CD4-positive, alpha-beta T cell treated with Interleukin-2 at 100 ng/mL for 4 hours (primary cell): ENCODE measurements at places on chromosomes 4 and X.

- DNase-seq = no peak
Measured at GRCh38 chrX:49710744-49711319, 15.0 kb upstream of the PAGE1 start.

DNA sequence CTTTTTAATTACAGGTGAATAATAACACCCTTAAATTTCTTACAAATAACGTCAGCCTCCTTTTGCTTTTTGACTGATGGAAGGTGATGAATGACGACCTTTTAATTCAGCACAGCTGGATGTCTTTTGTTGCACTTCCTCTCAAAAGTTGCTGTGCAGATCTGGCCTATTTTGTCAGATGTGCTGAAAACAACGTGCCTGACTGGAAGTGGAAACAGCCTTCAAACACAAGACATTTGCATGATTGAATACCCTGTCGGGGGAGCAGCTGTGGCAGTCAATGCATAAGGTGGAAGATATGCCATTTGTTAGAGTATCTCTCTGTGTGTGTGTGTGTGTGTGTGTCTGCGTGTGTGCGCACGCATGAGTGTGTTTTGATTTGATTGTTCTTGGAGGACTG is 579.7 kb downstream of the SPRY1 start:
- DNase-seq = no peak

- DNase-seq = no peak
Measured at GRCh38 chrX:66042307-66043077, 2.6 kb upstream of the VSIG4 start.

GRCh38 chrX:12975991-12976558 is 1.2 kb downstream of the TMSB4X start:
- no peak for DNase-seq

- peak; percentile 29 for DNase-seq
Measured at GRCh38 chrX:103464072-103464773, 55.1 kb downstream of the RAB40A start.

GRCh38 chrX:51760657-51761056 is 17.4 kb downstream of the GSPT2 start:
- DNase-seq = no peak

GRCh38 chr4:171978216-171978615 is 165.0 kb downstream of the GALNTL6 start:
- DNase-seq = no peak

- DNase-seq = peak; percentile 48
Measured at GRCh38 chrX:131827935-131828334, 195.2 kb upstream of the STK26 start.

- DNase-seq = no peak
Measured at GRCh38 chrX:17355976-17356375, 19.0 kb upstream of the NHS start.

GRCh38 chr4:23970201-23970850 is 80.5 kb upstream of the PPARGC1A start:
- DNase-seq = no peak

DNA sequence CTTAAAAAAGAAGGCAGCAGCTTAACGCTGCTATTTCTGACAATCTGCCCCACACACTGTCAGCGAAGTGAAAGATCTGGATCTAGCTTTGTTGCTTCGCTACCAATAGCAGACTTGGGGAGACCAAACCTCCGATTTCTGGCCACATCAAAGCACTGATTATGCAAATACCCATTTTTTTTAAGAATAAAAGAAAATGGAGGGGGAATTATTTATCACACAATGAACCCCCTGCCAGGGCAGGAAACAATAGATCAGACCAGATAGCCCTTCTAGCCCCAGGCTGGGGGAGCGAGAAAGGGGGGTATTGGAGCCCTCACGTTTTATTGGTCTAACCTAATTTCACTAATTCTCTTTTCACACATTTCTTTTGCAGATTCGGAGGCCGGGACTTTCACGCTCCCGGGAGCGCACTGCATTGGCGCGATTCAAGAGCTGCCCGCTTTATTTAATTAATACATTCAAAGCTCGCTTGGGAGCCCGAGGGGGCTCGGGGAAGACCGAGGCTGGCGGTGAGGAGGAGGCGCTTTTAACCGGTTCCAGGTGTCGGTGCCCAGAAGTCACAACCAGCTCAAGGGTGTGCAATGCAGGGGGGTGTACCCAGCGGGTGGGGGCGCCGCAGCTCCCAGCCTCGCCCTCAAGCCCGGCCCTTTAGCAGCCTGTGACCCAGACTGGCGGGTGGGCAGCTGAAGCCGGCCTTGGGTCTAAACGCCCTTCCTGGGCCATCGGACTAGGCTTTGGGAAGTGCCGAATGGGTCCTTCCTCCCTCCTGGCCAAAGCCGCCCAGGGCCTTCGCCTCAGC is 5.5 kb downstream of the NEUROG2 start:
- DNase-seq = no peak

GRCh38 chr4:121706595-121707021 is 9.8 kb upstream of the ANXA5 start:
- DNase-seq = peak; percentile 71

DNA sequence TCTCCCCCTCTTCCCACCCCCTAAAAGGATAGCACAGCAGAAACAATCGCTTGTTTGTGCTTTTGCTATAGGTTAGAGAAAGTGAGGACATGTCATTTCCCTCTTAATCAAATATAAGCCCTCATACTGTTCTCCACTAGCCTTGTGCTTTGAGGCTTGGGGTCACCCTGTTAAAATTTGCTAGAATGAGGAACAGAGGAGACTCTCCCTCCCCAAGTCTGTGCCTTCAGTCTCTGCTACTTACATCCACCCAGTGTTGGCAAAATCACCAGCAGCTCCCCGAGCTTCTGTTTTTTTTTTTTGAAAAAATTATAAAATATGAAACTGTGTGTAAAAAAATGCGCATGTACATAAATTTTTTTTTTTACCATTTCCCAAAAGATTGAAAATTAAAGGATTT is 19.3 kb downstream of the KLF3 start:
- no peak for DNase-seq

GRCh38 chr4:123939621-123940020 is 543.0 kb downstream of the SPRY1 start:
- DNase-seq = no peak

- DNase-seq = no peak
Measured at GRCh38 chrX:44817029-44817428, 26.8 kb upstream of the DUSP21 start.

GRCh38 chr4:4299006-4299405 is 9.0 kb downstream of the ZBTB49 start:
- no peak for DNase-seq

- DNase-seq = no peak
Measured at GRCh38 chrX:72715546-72715945, 1.4 kb upstream of the PHKA1 start.

DNA sequence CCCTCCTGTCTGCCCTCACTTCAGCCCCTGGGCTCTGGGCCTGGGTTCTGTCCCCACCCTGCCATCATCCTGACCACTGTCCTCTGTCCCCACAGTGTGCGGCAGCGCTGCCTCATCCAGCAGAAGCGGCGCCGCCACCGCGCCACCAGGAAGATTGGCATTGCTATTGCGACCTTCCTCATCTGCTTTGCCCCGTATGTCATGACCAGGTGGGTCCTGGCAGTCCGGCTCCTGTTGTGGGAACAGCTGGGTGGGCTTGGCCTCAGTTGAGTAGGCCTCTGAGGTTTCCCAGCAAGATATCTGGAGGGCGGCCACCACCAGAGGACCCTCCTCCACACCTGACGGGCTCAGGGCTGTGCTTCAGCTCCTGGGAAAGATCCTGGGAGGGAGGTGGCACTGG is 2.2 kb downstream of the GPR78 start:
- DNase-seq = no peak

DNA sequence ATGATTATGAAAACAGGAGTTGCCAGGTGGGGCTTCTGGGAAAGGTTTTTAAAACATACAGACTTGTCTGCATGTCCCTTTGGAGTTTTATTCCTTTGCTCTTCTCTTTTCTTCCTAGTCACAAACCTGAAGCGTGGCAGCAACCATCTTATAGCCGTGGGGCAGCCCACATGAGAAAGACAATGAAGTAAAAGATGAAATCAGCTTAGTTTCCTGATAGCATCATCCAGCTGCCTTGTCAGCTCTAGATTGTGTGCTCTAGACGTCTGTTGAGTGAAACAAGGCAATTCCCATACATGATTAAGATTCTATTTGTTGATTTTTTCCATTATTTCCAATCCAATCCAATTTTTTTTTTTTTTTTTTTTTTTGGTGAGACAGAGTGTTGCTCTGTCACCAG is 68.9 kb downstream of the ELOVL6 start:
- no peak for DNase-seq

GRCh38 chr4:124899997-124900396 is 187.5 kb upstream of the ANKRD50 start:
- no peak for DNase-seq

GRCh38 chr4:1321486-1321885 is 25.5 kb upstream of the UVSSA start:
- no peak for DNase-seq

DNA sequence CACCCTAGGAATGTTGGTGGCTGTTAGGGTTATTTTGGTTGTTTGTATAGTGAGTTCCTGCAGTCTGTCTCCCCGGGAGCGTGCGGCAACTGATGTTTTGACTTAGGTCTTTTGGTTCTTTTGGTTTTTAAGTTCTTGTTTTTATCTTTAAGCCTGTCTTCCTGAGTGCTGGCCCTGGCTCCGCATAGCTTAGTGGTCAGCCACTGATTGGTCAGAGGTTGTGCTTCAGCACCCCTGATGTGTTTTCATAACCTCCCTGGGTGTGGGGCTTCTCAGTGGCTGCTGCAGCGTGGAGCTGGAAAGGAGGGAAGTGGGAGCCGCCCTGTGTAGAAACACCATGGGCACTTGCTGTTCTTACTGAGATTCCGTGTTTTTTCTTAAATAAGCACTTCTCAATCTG is 5.1 kb downstream of the PIGG start:
- DNase-seq = no peak

DNA sequence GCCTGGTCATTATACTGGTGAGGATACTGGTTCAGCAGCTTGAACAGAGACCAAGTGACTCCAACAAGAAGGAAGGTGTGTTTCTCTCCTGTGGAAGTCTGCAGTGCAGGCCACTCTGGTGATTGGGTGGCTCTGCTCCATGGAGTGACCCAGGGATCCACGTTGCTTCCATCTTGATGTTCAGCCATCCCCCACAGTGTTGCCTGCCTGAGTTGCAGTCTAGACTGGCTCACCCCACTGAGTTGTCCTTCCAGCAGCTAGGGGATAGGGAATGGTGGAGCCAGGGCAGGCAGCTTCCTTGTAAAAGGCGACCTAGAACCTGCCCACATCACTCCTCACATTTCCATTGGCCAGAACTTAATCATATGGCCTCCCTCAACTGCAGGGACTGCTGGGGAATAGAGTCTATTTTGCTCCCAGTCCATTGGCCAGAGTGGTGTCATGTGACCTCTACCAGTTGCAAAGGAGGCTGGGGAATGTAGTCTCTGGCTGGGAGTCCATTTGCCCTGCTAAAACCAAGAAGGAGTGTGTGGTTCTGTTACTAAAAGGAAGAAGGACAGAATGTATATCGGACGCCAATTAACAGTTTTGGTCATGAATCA is 8.0 kb downstream of the MAN2B2 start:
- DNase-seq = no peak

GRCh38 chrX:43868791-43869190 is 13.5 kb downstream of the MAOB start:
- DNase-seq = no peak

GRCh38 chr4:29588617-29589016 is 1131.6 kb upstream of the PCDH7 start:
- DNase-seq = no peak

DNA sequence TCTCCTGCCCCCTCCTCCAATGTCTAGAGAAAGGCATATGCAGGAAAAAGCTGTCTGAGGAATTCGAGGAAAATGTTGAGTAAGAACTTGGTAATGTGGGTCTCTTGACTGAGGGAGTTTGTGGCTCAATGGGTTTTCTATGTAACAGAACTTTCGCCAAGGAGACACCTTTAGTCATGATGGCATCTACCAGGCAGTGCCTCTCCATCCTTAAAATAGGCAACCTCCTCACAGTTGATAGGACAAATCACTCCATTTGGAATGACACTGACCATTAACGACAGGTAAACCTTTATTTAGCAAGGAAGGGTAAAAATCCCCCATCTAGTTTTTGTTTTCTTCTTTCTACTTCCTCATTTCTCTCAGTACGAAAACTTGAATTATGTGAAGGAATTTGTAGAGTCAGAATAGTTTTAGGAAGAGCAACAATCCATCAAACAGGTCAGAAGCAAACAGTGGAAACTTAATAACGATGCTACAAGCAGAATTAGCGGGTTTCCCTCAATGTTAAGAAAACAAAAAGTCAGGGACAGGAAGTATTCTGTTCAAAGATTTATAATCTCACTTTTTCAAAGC is 2.7 kb downstream of the GSX2 start:
- DNase-seq = no peak

DNA sequence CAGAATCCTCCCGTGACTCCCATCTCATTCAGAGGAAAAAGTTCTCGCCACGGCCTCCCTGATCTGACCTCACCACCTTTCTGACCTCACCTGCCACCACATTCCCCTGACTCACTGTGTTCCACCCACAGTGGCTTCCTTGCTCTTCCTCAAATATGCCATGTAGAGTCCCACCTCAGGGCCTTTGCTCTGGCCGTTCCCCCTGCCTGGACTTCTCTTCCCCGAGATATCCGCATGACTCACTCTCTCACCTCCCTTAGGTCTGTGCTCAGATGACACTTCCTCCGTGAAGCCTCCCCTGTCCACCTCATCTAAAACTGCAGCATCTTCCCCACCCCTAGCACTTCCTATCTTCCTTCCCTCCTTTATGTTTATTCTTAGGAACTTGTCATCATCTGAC is 7.2 kb upstream of the TSPYL2 start:
- no peak for DNase-seq

GRCh38 chr4:182874304-182874751 is 42.9 kb downstream of the DCTD start:
- no peak for DNase-seq

GRCh38 chrX:119885554-119886428 is 9.9 kb upstream of the AKAP14 start:
- peak; percentile 60 for DNase-seq

GRCh38 chrX:78945186-78945912 is at the start of gene P2RY10:
Gene P2RY10, plus strand, starts transcription at chrX:78945391. Its CDS starts 15,130 bp downstream, at chrX:78960521.
- DNase-seq = peak; percentile 67

DNA sequence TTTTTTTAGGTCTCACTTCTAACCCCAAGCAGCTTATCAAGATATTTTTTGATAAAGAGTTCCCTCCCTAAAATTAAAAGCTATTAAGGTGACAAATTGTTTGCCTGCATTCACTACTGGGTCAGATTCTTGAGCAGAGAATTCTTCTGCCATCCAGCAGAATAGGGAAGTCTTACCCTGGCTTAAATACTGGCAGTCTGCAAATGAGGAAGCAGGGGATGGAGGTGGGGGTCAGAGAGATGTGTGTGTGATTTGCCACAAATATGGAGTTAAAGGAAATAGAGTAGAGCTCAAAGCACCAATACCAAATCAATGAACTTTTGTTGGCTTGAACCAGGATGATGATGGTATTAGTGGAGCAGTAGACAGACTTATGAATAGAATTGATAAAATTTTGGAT is 122.2 kb downstream of the ANXA5 start:
- no peak for DNase-seq

DNA sequence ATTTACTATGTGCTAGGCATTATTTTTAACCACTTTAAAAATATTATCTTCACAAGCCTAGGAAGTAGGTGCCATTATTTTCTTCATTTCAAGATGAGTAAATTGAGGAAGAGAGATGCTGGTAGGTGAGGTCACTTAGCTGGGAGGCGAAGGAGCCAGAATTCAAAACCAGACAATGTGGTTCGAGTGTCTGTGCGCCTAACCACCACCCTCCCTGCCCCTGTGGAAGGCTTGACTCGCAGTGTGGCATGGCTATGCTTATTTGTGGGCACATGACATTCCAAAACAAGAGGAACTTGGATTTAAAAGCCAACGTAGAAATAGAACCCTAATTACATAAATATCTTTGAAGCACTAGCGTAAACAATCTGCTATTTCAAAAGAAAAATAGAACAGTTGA is 226.6 kb upstream of the PITX2 start:
- no peak for DNase-seq

- no peak for DNase-seq
Measured at GRCh38 chr4:77703666-77704065, 98.0 kb downstream of the CXCL13 start.
